Testis (tissue), 5 donors: ENCODE measurements at places on chromosomes 3 and 15. TPM values are rescaled to one million over a fixed set of nuclear protein-coding genes. Genes with fewer than 3 reads are reported as not detected.
A peak's percentile ranks its signal among the peaks of the same experiment; 100 is the strongest.

GRCh38 chr3:119769394-119770149 lies 12.3 kb upstream of the NR1I2 start:
- DNase-seq = no peak
- no peaks in the 10 kb centered on the region for H3K4me1 ChIP-seq
- H3K4me3 ChIP-seq = no peak overlapping the region
- H3K36me3 ChIP-seq = no peaks in the 10 kb centered on the region

GRCh38 chr3:125587039-125587648 lies 8.2 kb downstream of the OSBPL11 start:
- H3K36me3 ChIP-seq = no peaks in the 10 kb centered on the region
- H3K4me3 ChIP-seq = no peak overlapping the region
- H3K27me3 ChIP-seq = no peaks in the 10 kb centered on the region
- no peaks in the 10 kb centered on the region for H3K4me1 ChIP-seq
- DNase-seq = no peak

DNA sequence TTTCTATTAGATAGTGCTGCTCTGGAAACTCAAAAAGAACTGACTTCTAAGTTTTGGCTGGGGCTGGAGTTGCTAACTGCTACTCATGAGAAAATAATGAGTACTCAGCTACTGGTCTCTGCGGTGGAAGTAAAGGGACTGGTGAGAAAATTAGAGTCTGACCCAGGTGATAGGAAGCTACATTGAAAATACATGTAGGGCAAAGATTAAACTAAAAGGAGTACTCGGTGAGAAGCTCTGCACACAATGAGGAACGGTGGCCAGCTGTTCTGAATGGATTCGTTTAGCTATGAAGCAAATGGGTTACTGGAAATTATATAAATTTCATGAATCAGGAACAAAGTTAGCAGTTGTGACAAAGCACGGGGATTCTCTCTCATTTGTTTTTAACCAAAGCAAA lies 512.9 kb upstream of the SGO1 start:
- no peaks in the 10 kb centered on the region for H3K27me3 ChIP-seq
- no peak overlapping the region for H3K4me3 ChIP-seq
- no peak for DNase-seq
- H3K36me3 ChIP-seq = no peaks in the 10 kb centered on the region

DNA sequence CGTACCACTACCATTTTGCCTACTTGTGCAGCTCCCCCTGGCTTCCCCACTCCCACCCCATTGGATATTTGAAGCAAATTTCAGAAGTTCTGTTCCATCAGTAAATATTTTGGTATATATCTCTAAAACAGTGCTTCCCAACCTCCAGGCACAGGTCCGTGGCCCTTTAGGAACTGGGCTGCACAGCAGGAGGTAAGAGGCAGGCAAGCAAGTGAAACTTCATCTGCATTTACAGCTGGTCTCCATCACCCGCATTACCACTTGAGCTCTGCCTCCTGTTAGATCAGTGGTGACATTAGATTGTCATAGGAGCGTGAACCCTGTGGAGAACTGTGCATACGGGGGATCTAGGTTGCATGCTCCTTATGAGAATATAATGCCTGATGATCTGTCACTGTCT lies 97.2 kb upstream of the LRRFIP2 start:
- H3K27ac ChIP-seq = no peak overlapping the region
- H3K36me3 ChIP-seq = no peaks in the 10 kb centered on the region
- H3K4me1 ChIP-seq = no peaks in the 10 kb centered on the region
- H3K27me3 ChIP-seq = no peaks in the 10 kb centered on the region

- H3K4me3 ChIP-seq = no peak overlapping the region
- no peaks in the 10 kb centered on the region for H3K4me1 ChIP-seq
Observed at GRCh38 chr3:16695710-16696109, 90.5 kb upstream of the DAZL start.

DNA sequence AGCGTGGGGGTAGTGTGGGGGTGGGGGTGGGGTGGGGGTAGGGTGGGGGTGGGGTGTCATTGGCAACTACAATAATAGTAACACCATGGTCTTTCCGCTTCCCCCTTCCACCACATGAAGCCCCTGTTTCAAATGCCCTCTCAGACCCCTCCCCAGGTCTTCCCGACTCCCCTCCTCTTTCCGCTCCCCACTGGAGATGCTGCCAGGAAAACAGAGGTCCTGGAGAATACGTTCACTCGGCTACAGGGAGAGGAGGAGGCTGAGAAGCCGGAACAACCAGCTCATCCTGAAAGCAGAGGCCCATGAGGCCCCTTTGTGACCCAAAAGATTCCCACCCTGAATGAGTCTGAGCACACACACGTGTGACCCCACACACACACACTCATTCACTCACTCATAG lies 75.4 kb downstream of the CPN2 start:
- H3K27ac ChIP-seq = peak overlapping the region; percentile 76
- H3K36me3 ChIP-seq = no peaks in the 10 kb centered on the region
- H3K4me1 ChIP-seq = peaks cover 49% of the 10 kb centered on the region
- no peak overlapping the region for H3K4me3 ChIP-seq

GRCh38 chr3:174253940-174254339 lies 605.2 kb upstream of the NAALADL2 start:
- no peak overlapping the region for H3K4me3 ChIP-seq
- no peak overlapping the region for H3K27ac ChIP-seq
- no peaks in the 10 kb centered on the region for H3K36me3 ChIP-seq
- no peaks in the 10 kb centered on the region for H3K4me1 ChIP-seq

ACP3 gene
- polyA plus RNA-seq = 2.6 TPM

CNTN4 gene
- polyA plus RNA-seq = 37.7 TPM

ACAN gene
- polyA plus RNA-seq = 2.4 TPM

CASR gene
- polyA plus RNA-seq = 0.30 TPM

RNF7 gene
- 122 TPM for polyA plus RNA-seq

TMEM212 gene
- 1.8 TPM for polyA plus RNA-seq

CCR2 gene
- 2.7 TPM for polyA plus RNA-seq

CHRD gene
- 4.3 TPM for polyA plus RNA-seq
